ENCODE measurements at places on chromosomes 12 and 14.

- no peak overlapping the region for H3K4me3 ChIP-seq
- peaks cover 11% of the 10 kb centered on the region for H3K36me3 ChIP-seq
- H3K27ac ChIP-seq: no peak overlapping the region
Measured at GRCh38 chr12:121718653-121719239, 6.2 kb downstream of the TMEM120B start.

DNA sequence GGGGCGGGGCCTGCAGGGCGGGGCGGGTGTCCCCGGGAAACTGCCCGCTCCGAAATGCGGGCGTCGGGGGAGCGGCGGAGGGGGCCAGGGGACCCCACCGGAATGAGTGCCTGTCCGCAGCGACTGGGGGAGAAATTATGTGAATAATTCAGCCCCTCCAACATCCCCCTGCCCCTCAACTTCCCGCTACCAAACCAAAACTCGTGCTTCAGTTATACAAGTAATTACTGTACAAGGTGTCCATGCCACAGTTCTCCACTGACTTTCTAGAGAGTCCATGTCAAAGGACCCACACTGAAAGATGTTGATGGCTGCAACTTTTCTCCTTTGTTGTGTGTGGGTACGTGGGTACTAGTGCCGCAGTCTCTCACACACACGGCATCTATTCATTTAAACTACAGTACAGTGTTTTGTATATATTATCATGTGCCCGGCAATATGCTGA lies 414 bp upstream of the CDK17 start:
- DNase-seq: no peak
- no peaks in the 10 kb centered on the region for H3K27me3 ChIP-seq
- H3K36me3 ChIP-seq: no peaks in the 10 kb centered on the region
- H3K4me1 ChIP-seq: peaks cover 9% of the 10 kb centered on the region

DNA sequence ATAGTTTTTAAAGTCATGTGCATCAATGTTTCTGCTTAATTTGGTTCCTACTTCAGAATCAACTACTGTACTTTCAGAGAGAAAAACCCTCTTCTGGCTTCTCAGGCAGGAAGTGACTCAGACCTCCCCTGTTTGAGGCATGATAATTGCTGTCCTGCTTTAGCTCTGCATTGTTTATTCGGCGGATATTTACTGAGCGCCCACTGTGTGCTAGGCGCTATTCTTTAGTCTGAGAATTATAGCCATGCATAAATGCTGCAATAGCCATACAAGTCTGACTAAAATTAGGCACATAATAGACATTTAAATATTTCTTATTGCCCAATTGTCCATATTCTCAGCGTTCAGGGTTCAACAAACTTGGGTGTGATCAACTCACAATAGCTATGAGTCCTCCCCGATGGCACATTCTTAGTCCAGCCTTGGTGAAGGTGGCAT lies 6.1 kb upstream of the AMIGO2 start:
- no peak for DNase-seq
- peaks cover 52% of the 10 kb centered on the region for H3K4me1 ChIP-seq
- no peaks in the 10 kb centered on the region for H3K27me3 ChIP-seq
- peak overlapping the region; percentile 40 for H3K4me3 ChIP-seq

DNA sequence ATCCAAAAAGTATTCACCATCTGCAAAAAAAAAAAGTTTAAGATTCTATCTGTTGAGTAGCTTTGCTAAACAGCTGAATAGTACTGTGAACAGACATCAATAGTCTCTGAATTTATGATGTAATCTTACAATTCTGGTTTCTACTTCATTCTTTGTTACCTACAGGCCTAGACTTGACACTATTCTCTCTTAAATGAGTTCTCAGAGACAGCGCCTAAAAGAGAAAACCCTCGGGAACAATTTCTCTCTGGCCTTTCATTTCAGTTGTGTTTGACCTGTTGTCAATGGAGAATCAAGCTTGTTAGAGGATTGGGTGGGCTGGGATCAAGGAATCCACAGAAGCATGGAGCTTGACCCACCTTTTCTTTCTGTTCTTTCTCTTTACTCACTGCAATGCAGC lies 5.9 kb upstream of the TWF1 start:
- H3K4me3 ChIP-seq: no peak overlapping the region
- H3K36me3 ChIP-seq: no peaks in the 10 kb centered on the region
- DNase-seq: no peak
- peaks cover 17% of the 10 kb centered on the region for H3K27me3 ChIP-seq
- no peak overlapping the region for H3K27ac ChIP-seq

DNA sequence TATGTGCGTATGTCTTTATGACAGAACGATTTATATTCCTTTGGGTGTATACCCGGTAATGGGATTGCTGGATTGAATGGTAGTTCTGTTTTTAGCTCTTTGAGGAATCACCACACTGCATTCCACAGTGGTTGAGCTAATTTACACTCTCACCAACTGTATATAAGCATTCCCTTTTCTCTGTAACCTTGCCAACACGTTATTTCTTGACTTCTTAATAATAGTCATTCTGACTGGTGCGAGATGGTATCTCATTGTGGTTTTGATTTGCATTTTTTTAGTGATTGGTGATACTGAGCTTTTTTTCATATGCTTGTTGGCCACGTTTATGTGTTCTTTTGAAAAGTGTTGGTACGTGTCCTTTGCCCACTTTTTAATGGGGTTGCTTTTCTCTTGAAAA lies 49.7 kb downstream of the FRS2 start:
- no peak for DNase-seq
- no peak overlapping the region for H3K27ac ChIP-seq
- H3K36me3 ChIP-seq: peaks cover 40% of the 10 kb centered on the region
- H3K4me3 ChIP-seq: no peak overlapping the region
- no peaks in the 10 kb centered on the region for H3K27me3 ChIP-seq

DNA sequence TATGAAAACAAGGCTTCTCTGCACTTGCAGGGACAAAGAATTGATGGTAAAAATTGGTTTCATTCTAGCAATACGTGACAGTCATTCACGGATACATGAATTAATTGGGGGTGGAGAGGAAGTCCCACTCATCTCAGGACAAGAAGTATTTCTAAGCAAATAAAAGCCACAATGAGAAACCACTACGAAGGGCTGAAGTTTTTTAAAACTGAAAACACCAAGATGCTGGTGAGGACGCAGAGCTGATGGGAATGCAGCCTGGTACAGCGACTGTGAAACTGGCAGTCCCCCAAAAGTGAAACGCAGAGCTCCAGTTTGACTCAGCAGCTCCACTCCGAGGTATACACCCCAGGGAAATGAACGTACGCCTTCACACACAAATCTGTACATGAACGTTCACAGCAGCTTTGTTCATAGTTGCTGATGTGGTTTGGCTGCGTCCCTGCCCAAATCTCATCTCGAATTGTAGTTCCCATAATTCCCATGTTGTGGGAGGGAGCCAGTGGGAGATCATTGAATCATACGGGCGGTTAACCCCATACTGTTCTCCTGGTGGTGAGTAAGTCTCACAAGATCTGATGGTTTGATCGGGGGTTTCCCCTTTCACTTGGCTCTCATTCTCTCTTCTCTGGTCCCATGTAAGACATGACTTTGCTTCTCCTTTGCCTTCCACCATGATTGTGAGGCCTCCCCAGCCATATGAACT lies 89.0 kb downstream of the SCARB1 start:
- H3K4me3 ChIP-seq: peak overlapping the region; percentile 70
- H3K27ac ChIP-seq: peak overlapping the region; percentile 95
- H3K27me3 ChIP-seq: peaks cover 12% of the 10 kb centered on the region
- H3K4me1 ChIP-seq: peaks cover 74% of the 10 kb centered on the region
- peaks cover 24% of the 10 kb centered on the region for H3K36me3 ChIP-seq

GRCh38 chr14:69632164-69632563 lies 20.8 kb downstream of the SUSD6 start:
- peak overlapping the region; percentile 64 for H3K27ac ChIP-seq
- peaks cover 98% of the 10 kb centered on the region for H3K4me1 ChIP-seq
- H3K4me3 ChIP-seq: no peak overlapping the region
- H3K36me3 ChIP-seq: peaks cover 15% of the 10 kb centered on the region

- H3K4me3 ChIP-seq: peak overlapping the region; percentile 45
- no peak for DNase-seq
- peaks cover 56% of the 10 kb centered on the region for H3K36me3 ChIP-seq
Measured at GRCh38 chr14:71355324-71356201, 448.3 kb downstream of the PCNX1 start.

GRCh38 chr14:22434030-22434429 lies 155.0 kb downstream of the DAD1 start:
- no peak overlapping the region for H3K27ac ChIP-seq
- no peak overlapping the region for H3K4me3 ChIP-seq
- peaks cover 12% of the 10 kb centered on the region for H3K27me3 ChIP-seq
- DNase-seq: no peak
- peaks cover 33% of the 10 kb centered on the region for H3K4me1 ChIP-seq

GRCh38 chr12:3202734-3203446 lies 125.7 kb downstream of the TSPAN9 start:
- no peak overlapping the region for H3K4me3 ChIP-seq
- H3K36me3 ChIP-seq: no peaks in the 10 kb centered on the region
- H3K27me3 ChIP-seq: peaks cover 49% of the 10 kb centered on the region
- H3K27ac ChIP-seq: no peak overlapping the region

DNA sequence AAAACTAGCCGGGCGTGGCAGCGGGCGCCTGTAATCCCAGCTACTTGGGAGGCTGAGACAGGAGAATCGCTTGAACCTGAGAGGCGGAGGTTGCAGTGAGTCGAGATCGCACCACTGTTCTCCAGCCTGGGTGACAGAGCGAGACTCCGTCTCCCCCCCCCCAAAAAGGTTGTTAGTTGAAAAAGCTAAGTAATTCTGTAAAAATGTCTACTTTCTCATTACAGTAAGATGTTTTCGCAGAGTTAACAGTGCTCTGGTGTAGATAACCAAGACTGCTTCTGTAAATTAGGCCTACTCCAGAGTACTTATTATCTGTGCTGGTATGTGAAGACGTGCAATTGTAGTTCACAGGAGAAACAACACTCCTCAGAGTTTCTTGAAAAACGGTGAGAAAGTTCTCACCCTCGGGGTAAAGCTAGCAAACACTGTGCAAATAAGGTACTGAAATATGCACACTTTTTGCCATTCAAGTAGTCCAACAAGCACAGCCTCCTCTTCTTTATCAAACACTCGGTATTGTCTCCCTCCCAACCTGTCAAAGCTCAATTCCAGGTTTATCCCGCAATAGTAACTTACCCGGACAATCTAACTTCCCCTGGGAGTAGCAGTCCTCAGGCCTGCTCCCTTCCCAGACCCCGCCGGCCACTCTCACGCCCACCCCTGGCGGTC lies 974 bp downstream of the BTBD7 start:
- no peaks in the 10 kb centered on the region for H3K27me3 ChIP-seq
- no peak for DNase-seq
- H3K4me3 ChIP-seq: peak overlapping the region; percentile 85
- H3K4me1 ChIP-seq: peaks cover 29% of the 10 kb centered on the region

GRCh38 chr14:23066855-23067744 lies 9.8 kb upstream of the CDH24 start:
- H3K4me3 ChIP-seq: no peak overlapping the region
- H3K27me3 ChIP-seq: no peaks in the 10 kb centered on the region
- H3K27ac ChIP-seq: no peak overlapping the region
- H3K4me1 ChIP-seq: peaks cover 29% of the 10 kb centered on the region

DNA sequence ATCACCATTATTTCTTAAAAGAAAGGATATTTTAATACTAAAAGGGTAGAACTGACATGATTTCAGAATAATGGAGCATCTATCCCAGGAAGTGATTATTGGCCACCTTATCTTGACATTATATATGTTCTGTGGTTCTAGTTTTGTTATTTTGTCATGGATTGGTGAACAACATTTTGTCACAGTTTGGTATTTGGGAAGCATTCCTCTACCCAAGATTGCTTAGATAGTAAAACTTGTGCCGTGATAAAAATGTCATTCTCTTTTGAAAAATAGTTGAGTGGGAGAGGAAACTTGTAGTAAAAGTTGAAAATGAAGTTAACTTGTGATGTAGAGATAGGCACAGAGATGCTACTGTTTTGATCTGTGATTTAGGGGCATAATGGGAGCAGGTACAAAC lies 65.7 kb downstream of the TMX1 start:
- no peak overlapping the region for H3K4me3 ChIP-seq
- no peak overlapping the region for H3K27ac ChIP-seq
- H3K27me3 ChIP-seq: peaks cover 8% of the 10 kb centered on the region
- no peaks in the 10 kb centered on the region for H3K36me3 ChIP-seq
- DNase-seq: no peak
- peaks cover 16% of the 10 kb centered on the region for H3K4me1 ChIP-seq

DNA sequence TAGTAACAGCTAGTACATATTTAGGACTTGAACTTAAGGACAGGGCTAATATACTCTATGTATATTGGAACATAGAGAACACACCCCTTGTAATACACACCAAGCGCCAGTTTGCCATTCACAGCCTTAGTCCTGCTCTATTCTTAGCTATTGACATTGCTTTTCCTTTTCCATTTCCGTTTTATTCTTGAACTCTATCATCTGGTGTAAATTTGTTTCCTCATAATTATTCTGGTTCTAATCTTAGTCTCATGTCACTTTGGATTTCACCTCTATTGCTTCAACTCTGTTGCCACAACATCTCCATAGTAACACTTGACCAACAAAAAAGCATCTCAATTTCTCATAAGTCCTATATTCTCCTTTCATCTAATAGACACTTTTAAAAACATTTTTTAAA lies 225.7 kb downstream of the PHLDA1 start:
- H3K4me3 ChIP-seq: no peak overlapping the region
- peaks cover 6% of the 10 kb centered on the region for H3K27me3 ChIP-seq
- no peak for DNase-seq
- no peaks in the 10 kb centered on the region for H3K4me1 ChIP-seq

DNA sequence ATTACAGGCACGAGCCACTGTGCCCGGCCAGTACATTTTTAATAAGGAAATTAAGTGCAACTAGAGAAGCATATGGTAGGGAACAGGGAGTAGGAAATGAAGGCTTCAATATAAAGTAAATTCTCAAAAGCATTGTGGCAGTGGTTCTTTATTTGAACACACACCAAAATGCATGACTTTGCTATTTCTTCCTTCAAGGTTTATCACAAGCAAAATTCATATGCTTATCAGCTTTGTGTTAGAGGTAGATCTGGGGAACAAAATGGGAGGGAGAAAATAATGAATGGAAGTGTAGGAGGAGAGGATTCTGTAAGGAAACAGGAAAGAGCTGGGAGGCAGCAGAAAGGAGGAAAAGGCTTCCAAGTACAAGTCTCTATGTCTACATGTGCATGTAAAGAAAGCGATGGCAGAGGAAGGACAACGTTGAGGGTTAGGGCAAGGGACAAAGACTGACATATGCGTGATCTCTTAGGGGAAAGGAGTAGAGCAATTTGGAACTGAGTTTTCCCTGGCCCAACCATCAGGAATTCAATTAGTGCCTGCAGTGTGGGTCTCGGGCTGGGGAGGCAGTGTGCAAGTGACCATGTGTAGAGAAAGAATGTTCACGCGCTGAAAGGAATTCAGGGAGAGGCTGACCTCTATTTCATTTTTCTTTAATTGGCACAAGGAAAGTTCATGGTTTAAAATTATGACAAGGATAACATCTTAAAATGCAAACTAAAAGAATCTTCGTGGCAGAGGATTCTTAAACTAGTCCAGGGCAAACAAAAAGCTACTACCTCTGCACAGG lies 22.9 kb upstream of the RASSF8 start:
- no peaks in the 10 kb centered on the region for H3K36me3 ChIP-seq
- peaks cover 8% of the 10 kb centered on the region for H3K27me3 ChIP-seq
- no peak overlapping the region for H3K4me3 ChIP-seq
- no peak for DNase-seq
- H3K4me1 ChIP-seq: no peaks in the 10 kb centered on the region

- no peaks in the 10 kb centered on the region for H3K36me3 ChIP-seq
- H3K27me3 ChIP-seq: no peaks in the 10 kb centered on the region
- H3K27ac ChIP-seq: no peak overlapping the region
- no peak for DNase-seq
- H3K4me3 ChIP-seq: no peak overlapping the region
- H3K4me1 ChIP-seq: no peaks in the 10 kb centered on the region
Measured at GRCh38 chr12:44357494-44357893, 518.6 kb downstream of the NELL2 start.
